ENCODE measurements at places on chromosomes 2 and 18.

- no peak for DNase-seq
These were observed 165.6 kb upstream of the NCKAP5 start for GRCh38 chr2:133733901-133734255.

GRCh38 chr2:8212239-8212638 is 469.6 kb upstream of the ID2 start:
- DNase-seq: no peak

- DNase-seq: no peak
These were observed 84.7 kb downstream of the BCL2 start for GRCh38 chr18:63234841-63235240.

GRCh38 chr2:164069540-164069939 is 333.7 kb upstream of the FIGN start:
- no peak for DNase-seq

DNA sequence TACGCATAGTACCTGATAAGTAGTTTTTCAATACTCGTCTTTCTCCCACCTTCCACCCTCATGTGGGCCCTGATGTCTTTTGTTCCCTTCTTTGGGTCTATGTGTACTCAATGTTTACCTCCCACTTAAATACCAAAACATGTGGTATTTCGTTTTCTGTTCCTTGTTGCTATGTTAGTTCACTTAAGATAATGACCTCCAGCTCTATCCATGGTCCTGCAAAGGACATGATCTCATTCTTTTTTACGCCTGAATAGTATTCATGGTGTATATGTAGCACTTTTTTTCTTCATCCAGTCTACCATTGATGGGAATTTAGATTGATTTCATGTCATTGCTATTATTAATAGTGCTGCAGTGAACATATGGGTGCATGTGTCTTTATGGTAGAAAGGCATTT is 310.4 kb upstream of the VWC2L start:
- no peak for DNase-seq

DNA sequence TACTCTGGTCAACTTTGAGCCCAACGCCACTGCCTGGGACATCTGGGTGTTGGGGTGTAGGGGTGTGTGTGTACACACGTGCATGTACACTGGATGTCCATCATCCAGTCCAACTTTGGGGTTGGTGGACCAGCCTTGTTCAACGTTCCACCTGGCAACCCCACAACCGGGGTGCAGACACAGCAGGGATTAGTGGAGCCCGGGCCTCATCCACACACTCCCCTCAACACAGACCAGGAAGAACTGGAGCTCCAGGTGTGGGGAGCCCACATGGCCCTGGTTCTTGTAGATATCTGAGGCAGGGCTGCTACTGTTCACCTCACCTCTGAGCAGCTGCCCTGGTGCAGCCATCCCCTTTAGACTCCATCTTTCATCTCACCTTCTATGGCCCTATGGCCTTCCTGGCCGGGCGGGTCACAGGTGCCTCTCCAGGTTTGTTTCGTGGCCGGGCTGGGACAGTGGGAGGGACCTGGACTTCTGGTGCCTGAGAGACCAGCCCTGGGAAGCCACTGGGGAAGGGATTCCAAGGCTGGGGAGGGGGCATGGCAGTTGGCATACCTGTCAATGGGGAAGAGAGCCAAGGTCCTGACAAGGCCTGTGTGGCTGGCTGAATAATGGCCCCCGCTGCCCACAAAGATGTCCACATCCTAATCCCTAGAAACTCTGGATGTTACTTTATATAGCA is 7.5 kb downstream of the NEU2 start:
- DNase-seq: no peak

- DNase-seq: no peak
These were observed 63.0 kb downstream of the RBM43 start for GRCh38 chr2:151198645-151199044.

DNA sequence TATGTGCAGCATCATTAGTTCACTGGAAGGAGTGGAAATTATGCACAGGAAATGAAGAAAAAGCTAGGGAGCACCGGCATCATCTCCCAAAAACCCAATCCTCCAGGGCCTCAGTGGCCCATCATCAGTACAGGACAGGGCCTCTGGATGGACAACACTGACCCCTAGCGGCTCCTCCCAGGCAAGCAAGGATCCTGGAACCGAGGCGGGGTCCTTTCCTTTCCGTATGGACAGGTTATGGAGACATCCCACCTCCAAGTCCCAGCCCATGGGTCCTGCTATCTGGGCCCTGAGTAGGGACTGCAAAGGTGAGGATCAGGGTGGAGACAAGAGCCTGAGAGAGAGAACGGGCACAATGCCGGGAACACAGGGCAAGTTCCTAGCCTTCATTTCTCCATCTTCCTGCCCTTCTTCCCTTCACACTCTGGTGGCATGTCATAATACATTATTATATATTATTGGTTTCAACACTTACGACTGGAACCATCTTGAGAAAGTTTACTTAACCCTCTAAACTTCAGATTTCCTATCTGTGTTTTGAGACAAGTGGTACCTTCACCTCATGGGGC is 68.2 kb downstream of the ZNF516 start:
- DNase-seq: peak; percentile 45

DNA sequence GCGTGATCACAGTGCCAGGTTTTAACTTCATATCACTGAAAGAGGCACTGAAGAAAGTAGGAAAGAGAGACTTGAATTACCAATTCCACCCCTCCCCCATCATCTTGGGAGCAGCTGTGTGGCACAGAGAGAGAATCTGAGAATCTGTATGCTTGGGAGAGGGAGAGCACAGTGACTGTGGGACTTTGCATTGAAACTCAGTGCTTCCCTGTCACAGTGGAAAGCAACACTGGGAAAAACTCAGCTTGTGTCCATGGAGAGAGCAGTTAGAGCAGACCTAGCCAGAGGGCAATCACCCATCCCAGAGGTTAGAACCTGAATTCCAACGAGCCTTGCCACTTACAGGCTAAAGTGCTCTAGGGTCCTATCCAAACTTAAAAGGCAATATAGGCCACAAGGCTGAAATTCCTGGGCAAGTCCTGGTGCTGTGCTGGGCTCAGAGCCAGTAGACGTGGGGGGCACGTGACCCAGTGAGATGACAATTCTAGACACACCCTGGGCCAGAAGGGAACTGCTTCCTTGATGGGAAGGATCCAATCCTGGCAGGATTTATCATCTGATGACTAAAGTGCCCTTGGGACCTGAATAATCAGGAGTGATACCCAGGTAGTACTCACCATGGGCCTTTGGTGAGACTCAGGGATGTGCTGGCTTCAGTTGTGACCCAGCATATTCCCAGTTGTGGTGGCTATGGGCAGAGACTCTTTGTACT is 15.5 kb upstream of the ABCB11 start:
- no peak for DNase-seq

- DNase-seq: no peak
These were observed 48.1 kb downstream of the TPGS2 start for GRCh38 chr18:36780748-36781147.

GRCh38 chr2:12282780-12283695 is 433.7 kb upstream of the TRIB2 start:
- no peak for DNase-seq

DNA sequence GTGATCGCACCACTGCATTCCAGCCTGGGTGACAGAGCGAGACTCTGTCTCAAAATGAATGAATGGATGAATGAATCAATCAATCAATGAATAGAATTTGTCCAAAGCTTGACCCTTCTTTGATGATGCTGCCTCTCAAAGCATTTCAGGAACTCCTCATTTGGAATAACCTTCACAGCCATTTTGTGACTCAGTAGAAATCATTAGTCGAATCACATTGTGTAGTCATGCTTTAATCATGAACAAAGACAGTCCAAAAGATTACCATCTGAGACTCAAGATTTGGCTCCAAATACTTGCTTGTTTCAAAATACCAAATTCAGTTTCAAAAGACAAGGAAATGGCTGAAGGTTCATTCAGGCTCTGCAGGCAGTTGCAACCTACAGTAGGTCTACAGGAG is 83.1 kb downstream of the VWA3B start:
- DNase-seq: no peak

GRCh38 chr2:2681085-2681484 is 350.0 kb upstream of the MYT1L start:
- no peak for DNase-seq

GRCh38 chr2:209661286-209661894 is 110.2 kb upstream of the UNC80 start:
- no peak for DNase-seq

DNA sequence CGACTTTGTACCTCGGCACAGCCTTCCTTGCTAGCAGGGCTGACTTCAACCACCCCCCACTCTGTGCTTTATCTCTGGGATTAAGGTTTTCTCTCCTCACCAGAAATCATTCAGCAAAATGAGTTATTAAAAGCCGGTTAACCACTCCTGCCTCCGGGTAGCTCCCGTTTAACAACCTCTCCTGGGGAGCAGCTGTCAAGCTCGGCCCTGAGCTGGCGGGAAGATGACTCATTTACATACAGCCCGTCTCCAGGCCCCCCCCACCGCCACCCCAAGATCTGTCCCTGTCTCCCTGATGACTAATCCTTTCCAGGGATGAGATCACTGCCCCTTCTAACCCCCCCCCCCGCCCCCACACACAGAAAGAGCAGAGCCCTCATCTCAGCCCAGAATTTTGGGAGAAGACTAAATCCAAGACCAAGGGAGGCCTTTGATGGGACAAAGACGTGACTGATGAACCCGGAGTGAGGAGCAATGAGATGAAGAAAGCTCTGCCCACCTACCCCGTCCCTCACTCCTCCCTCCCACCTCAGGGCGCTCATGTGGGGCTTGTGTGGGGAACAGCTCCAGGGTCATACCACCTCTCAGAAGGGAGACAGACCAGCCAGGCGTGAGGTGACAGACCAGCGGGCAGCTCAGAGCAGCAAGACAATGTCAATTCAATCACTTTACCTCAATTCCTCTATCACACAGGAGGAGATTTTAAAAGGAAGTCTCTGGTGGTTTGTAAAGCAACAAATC is 131.4 kb downstream of the MSH2 start:
- DNase-seq: peak; percentile 41

GRCh38 chr18:22670914-22671313 is 253.2 kb upstream of the CTAGE1 start:
- DNase-seq: no peak

- no peak for DNase-seq
These were observed 2.5 kb downstream of the CABLES1 start for GRCh38 chr18:23137788-23138216.

GRCh38 chr18:70720607-70721006 is 431.8 kb downstream of the SOCS6 start:
- DNase-seq: peak; percentile 9

DNA sequence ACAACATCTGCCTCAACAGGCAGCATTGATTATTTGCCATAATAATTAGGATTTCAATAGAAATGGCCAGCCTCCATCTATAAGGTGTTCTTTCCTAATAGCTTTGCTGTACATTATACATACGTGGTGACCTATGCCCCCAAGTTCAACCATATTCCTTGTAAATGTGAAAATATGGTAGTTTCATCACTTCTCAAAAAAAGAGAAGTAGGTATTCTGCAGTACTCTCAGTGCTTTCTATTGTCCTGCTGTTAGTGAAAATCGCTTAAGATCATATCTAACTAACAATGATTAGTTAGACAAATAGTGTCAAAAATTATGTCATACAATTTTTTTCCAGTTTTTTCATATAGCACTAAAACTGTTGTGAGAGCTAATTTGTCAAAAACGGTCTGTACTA is 79.6 kb downstream of the SLC4A10 start:
- no peak for DNase-seq

- no peak for DNase-seq
These were observed 81.8 kb downstream of the EXOC6B start for GRCh38 chr2:72744049-72744448.

GRCh38 chr2:238914648-238915015 is 66.7 kb downstream of the TWIST2 start:
- DNase-seq: no peak

DNA sequence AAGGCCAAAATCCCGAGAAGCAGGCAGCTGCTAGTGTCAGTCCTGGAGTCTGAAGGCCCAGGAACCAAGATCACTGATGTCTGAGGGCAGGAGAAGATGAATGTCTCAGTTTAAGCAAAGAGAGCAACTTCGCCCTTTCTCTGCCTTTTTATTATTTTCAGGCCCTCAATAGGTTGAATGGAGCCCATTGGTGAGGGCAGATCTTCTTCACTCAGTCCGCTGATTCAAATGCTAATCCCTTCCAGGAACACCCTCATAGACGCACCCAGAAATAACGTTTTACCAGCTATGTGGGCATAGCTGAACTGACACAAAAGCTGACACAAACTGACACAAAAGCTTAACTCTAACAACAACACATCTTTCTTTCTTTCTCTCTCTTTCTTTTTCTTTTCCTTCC is 78.0 kb upstream of the KCNJ3 start:
- no peak for DNase-seq

GRCh38 chr18:48785091-48785614 is 165.6 kb downstream of the SMAD7 start:
- DNase-seq: peak; percentile 50

GRCh38 chr2:172232708-172233396 is 130.2 kb upstream of the DLX2 start:
- DNase-seq: no peak

GRCh38 chr2:54040685-54041084 is 69.9 kb upstream of the PSME4 start:
- DNase-seq: no peak

- DNase-seq: no peak
These were observed 417.0 kb upstream of the NRXN1 start for GRCh38 chr2:51448911-51449310.

GRCh38 chr2:31256611-31257382 is 22.8 kb downstream of the EHD3 start:
- DNase-seq: no peak

- DNase-seq: no peak
These were observed 1129.1 kb upstream of the ZEB2 start for GRCh38 chr2:145649061-145649460.

GRCh38 chr2:199414001-199414400 is 43.7 kb downstream of the SATB2 start:
- no peak for DNase-seq

GRCh38 chr2:48755473-48755872 is at the start of gene LHCGR:
Gene LHCGR, minus strand, starts transcription at chr2:48755724. Its CDS starts 53 bp downstream, at chr2:48755671.
- DNase-seq: no peak

- DNase-seq: no peak
These were observed 39.6 kb downstream of the FTCDNL1 start for GRCh38 chr2:199811346-199811745.

DNA sequence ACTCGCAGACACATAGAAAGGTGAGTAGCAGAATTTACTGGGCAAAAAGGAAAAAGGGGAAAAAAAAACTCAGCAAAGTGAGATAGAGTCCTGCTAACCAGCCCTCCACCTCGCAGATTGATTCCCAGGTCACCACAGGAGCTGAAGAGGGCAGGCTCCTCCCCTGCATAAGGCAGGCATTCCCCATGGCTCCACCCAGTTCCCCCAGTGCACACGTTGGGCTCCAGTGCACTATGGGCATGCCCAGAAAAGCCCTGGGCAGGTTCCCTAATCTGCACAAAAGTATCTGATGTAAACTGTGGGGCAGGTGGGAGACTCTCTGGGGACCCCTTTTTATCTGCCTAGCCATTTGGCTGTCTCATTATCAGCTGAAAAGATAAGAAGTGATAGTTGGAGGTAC is 461.2 kb upstream of the TMEFF2 start:
- no peak for DNase-seq
